ENCODE measurements at places on chromosomes 11 and 22.

DNA sequence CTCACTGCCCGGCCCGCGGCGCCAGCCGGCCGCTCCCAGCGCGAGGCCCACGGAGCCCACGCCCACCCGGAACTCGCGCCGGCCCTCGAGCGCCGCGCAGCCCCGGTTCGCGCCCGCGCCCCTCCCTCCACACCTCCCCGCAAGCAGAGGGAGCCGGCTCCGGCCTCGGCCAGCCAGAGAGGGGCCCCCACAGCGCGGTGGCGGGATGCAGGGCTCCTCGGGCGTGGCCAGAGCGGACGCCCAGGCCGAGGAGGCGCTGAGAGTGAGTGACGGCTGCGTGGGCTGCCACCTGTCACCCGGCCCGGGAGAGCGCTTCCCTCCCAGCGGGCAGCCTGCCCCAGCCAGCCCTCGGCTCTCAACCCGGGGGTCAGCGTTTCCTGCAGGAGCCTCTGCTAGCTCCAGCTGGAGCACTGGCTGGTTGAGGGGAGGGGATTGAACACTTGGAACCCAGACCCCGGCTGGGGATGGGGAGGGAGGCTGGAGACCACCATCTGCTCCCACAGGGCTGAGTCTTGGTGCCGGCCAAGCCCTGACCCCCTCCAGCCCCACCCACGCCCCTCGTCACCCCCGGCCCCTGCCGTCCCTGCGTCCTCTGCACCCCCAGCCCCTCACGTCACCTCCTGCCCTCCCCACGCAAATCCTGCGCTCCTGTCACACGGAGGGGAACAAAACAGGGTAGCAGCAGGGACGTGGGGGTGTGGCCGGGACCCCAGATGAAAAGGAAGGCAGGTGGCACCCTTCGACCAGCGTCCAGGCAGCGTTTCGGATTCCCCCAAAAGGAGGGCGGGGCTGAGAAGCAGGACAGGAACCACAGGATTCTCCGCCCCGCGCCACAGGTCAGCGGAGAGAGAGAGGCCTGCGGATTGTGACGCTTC, 157.0 kb downstream of the BRD1 start:
- peak; percentile 58 for DNase-seq

GRCh38 chr11:73273222-73273895, 1.2 kb downstream of the P2RY6 start:
- peak; percentile 22 for DNase-seq

- peak; percentile 89 for DNase-seq
These were observed 79.1 kb upstream of the KCNQ1OT1 start for GRCh38 chr11:2778630-2779498.

DNA sequence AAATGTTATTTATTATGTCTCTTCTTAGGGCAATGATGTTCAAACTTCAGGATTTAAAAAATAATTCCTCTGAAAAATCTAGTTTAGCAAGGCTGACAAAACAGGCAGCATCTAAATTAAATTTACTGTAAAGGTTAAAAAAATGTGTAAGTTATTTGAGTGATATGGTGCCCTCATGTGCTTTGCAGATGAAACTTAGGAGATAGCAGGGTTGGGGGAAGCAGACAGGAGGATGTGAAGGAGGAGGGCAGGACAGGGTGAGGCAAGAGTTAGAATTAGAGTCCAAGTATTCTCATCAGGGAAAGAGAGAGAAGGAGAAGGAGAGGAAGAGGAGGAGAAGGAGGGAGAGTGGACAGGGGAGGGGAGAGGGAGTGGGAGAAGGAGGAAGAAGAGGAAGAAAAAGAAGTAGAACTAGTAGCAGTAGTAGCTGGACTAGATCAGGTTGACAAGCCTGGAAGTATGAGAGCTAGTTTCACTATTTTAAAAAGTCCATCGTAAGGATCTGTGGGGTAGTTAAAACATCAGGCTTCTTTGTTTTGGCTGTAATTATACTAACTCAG, 141.2 kb upstream of the SESN3 start:
- DNase-seq, result no peak

GRCh38 chr11:117026593-117027330, 71.5 kb downstream of the SIK3 start:
- DNase-seq, result no peak

DNA sequence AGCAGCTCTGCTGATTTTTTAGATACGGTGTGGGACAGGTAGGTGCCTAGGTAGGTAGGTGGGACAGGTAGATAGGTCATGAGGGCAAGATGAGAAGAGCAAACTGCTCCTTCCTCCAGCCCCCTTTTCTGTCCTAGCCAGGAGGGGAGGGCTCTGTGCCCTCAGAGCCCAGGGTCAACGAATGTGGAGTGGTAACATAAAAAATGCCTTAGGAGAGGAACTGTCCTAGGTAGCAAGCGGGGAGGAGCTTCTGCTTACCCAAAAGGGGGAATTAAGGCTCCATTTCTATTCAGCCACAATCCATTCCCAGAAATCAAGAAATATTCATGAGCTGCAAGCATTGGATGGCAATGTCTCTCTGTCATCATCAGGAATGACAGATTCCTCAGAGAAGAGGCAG, 234.8 kb downstream of the GRIK4 start:
- no peak for DNase-seq

DNA sequence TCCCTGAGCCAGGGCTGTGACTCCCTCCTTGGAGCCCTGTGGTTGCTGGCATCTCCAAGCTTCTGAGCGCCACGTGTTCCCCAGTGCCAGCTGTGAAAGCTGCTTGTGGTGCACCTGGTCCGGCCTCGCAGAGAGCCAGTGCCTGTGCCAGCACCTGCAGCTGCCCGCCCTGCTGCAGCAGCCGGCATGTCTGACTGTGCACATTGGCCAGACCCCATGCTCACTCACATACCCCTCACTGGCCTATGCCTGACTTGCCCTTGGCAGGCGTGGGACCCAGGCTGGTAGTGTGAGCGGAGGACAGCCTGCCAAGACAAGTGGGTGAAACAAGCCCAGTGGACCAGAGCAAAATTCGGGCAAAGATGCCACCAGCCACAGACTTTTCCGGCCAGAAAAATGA, 9.8 kb downstream of the MRPL48 start:
- DNase-seq, result peak; percentile 71

- DNase-seq, result no peak
These were observed 6.8 kb upstream of the POLR3H start for GRCh38 chr22:41550952-41551491.

DNA sequence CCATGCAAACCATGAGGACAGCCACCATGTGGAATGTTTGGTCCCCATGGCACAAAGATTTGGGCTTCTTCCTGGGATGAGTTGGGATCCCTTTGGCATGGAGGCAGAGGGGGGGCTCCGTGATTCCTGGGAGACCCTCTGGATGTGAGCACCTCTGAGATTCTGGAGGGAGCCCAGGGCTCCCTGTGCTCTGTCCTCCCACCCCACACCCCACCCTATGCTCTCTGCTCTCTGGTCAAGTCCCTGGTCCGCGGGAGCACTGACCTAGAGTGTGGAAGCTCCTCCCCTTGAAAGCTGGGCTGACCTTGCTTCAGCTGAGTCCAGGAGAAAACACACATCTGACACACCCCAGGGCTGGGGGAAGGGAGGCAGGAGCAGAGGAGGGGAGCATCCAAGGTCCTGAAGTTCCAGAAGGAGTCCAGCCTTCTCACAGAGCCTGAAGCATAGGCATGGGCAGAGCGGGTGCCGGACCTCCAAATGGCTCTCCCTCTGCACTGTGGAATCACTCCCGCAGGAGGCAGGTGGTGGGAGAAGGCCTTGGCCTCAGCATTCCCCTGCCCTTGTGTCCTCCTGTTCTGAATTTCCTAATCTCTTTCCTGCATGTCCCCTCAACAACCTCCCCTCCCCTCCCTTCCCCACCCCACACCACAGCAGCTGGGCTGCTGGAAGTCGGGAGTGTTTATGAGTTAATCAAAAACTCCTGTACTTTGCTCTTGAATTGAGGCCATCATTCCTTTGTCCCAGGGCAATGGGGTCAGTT, 25.7 kb upstream of the OAF start:
- peak; percentile 89 for DNase-seq

DNA sequence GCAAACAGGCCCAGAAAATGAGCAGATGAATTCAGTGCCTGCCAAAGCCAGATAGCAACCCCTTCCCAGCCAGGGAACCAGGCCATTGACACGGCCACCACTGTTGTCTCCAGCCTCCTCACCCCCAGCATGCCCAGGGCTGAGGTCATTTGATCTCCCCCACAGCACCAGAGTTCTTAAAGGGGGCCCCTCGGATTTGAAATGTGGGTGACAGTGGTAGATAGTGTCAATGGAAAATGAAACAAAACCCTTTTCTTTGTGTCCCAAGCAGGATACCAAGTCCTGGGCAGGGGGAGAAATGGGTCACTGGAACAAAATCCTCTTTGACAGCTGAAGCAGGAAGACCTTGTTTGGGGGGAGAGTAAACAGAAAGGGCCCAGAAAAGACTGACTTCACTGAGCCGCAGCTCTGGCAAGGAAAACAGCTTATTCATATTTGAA, 14.3 kb upstream of the ACCSL start:
- DNase-seq, result no peak

GRCh38 chr11:117743121-117743815, 53.7 kb downstream of the DSCAML1 start:
- DNase-seq, result no peak

DNA sequence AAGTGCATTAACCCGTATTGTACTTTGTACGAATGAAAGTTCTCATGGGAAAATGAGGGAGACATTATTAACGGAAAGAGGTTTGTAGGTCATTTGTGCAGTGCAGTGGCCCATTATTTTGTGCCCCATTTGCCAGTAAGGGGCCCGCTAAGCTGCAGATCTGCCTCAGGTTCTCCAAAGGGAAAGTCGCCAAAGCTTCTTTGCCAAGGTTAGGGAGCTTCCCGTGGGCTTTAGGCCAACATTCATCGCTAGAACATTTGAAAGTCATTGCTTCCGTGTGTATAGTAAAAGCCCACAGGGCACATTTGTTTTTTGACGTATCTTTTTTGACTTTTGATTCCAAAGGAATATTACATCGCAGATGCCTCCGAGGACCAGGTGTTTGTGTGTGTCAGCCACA, 61.0 kb upstream of the SORL1-AS1 start:
- no peak for DNase-seq

DNA sequence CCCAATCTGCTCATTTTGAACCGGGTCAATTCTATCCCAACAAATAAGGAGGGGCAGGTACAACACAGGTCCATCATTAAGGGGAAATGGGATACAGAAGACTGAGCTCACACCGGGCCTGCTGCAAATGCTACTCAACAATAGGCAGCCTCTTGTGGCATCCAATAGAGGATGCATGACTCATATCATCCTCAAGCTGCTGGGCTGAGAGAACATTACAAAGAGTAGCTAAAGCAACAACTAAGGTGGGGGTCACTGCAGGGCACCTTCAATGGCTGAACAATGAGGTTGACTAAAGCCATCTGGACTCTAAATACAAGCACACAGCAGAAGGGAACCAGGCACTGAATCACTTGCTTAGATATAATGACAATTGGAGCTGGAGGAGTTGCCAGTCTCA, 130.1 kb upstream of the SYN3 start:
- DNase-seq, result no peak

DNA sequence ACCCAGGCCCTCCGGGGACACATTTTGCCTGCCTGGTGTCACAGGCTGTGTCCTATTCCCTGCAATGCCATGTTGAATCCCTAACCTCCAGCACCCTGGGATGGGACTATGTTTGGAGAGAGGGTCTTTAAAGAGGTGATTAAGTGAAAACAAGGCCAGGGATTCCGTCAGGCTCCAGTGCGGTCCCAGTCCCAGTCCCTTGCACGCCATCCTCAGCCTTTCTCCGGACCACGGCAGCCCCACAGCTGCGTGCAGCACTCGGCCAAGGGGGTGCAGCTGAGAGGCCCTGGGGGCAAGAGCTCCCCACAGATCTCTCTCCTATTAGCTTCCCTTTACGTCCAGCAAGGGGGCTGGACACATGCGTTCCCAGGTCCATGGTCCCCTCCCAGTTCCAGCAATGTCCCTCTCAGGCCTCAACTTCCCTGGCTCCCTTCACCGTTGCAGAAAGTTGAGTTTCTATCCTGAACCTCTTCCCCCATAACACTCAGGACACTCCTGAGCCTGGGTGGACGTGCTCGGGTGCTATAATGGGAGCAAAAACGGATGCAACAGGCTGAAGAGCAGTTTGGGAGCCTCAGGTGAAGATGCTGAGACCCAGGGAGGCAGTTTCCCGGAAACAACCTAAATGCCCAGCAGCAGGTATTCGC, 1422.7 kb downstream of the BRD1 start:
- no peak for DNase-seq

DNA sequence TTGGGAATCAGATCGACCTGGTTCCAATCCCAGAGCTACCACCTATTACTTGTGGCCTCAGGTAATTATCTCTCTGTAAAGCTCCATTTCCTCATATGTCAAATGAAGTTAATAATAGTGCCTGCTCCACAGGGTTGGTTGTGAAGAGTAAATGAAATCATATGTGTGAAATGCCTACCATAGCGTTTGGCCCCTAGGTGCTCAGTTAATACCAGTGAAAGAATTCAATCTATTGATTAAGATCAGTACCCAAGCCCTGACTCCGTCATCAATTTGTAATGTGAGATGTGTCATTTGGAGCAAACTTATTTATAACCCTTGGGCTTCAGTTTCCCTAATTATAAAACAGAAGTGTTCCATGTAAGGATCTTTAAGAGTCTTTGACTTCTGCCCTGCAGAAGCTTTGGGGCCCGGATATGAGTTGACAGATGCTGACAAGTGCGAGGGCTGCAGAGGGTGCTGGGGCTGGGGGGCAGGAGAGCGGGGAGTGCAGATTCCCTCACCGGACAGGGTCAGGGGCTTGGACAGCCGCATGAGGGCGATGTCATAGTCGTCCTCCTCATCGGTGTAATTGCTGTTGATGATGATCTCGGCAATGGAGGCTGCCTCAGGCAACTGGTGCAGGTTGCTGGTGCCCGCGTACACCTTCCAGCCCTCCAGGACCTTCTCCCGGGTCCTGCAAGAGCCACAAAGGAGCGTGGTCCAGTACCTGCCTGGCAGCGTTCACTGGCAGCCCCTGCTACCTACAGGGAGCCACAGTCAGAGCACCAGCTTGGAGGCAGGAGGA, 20.9 kb downstream of the TMPRSS13 start:
- DNase-seq, result no peak

DNA sequence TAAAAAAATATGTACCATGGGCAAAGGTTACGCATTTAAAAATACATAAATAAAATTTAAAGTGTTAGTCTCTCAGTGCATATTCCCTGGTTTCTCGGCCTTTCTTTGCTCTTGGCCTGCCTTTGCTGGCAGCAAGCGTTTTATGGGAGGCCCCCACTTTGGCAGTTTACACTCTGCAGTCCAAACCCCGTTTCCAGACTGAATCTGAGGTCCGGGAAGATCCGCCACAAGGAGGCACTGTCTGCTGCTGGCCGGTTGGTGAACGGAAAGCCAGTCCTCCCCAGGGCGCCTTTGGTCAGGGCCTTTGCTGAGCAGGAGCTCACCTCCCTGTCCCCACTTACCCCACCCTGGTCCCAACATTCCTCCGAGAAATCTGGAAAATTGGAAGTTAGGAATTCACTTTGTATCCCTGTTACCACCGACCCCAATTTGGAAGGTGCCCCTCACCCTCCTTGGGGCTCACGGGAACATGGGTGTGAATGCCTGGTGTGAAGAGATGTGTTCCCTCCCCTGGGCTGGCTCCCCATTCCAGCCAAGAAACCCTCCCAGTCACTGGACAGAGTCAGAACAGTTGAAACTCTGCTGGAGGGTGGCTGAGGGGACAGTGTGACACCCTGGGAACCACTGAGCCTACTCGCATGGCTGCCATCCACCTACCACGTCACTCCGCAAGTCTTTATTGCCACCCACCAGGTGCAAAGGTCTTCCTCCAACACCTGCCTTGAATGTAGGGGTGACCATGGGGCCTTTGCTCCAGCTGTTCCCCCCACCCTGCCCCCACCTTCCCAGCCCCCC, 9.4 kb upstream of the SF1 start:
- DNase-seq, result peak; percentile 57
